KG1 (cell line): ENCODE measurements at places on chromosomes 2 and 18.

DNA sequence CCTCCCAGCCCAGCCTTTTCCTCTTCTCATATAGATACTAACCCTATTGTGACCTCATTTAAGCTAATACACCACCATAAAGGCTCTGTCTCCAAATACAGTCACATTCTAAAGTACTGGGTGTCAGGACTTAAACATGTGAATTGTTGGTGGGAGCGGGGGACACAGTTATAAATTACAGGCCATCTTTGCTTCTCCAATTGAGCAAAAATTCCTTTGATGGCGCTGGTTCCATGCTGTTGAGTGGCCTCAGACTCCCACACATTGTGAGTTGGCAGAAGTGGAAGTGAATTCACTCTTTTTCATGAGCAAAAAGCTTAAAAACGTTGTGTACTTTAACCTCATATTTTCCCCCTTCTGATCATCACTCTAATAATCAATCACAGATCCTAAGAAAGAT, 46.0 kb downstream of the GBX2 start:
- no peak for DNase-seq

DNA sequence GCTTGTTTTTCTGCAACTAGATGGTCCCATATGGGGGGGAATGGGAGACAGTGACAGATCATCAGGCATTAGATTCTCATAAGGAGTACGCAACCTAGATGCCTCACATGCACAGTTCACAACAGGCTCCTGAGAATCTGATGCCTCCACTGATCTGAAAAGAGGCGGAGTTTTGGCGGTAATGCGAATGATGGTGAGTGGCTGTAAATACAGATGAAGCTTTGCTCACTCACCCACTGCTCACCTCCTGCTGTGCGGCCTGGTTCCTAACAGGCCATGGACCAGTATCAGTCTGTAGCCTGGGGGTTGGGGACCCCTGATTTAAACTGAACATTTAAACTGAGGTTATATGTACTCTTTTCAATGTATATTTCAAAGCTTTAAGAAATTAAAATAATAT, 40.7 kb downstream of the SOS1 start:
- DNase-seq, result no peak

DNA sequence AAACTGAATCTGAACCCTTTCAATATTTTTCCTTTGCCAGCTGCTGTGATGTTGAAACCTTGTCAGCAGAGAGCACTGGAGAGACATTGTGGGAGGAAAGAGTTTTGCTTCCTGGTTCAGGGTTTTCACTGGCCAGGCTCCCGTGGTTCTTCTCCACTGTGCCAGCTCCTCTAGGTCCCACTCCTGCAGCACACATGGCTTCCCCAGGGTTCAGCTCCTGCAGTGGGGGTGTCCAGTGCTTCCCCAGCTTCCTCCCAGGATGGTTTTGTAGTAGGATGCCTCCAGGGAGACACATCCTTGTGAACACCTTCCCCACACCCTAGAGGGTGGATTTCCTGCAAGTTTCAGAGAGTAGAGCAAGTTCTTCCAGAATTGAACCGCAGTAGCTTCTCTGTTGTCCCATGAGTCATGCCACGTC, 24.0 kb upstream of the SULT1C3 start:
- no peak for DNase-seq

- no peak for DNase-seq
Measured at GRCh38 chr18:59062643-59063006, 77.1 kb upstream of the SEC11C start.

- no peak for DNase-seq
Measured at GRCh38 chr2:198102856-198103255, 298.5 kb downstream of the PLCL1 start.

- DNase-seq, result no peak
Measured at GRCh38 chr18:50629148-50629631, 69.3 kb downstream of the MAPK4 start.

DNA sequence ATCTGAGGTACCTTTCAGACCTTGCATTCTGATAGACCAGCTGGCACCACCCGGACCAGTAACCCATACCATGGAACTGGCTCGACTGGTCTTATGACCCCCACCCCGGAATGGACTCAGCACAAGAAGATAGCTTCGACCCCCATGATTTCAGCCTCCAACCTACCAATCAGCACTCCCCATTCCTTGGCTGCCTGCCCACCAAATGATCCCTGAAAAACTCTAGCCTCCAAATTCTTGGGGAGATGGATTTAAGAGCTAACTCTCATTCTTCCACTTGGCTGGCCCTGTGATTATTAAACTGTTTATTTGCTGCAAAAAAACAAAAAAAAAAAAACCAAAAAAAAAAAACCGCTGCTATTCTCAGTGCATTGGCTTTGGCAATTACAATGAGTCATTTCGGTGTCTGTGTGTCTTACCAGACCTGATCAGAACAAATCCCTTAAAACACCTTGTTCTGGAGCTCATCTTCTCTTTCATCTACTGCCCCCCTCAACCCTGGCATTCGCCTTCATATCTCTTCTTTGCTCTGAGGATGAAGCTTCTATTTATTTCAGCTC, 60.1 kb upstream of the KIF5C start:
- DNase-seq, result no peak

GRCh38 chr18:45248240-45248903, 366.9 kb upstream of the SLC14A2 start:
- no peak for DNase-seq

GRCh38 chr18:29418136-29418535, 1241.2 kb upstream of the CDH2 start:
- no peak for DNase-seq

- no peak for DNase-seq
Measured at GRCh38 chr18:33673689-33674088, 95.7 kb downstream of the ASXL3 start.

GRCh38 chr2:150491943-150492342, 4.5 kb upstream of the RND3 start:
- no peak for DNase-seq
